ENCODE measurements at places on chromosomes 7 and 10.

- no peak for DNase-seq
These were observed 44.8 kb downstream of the JAZF1 start for GRCh38 chr7:28135760-28136159.

DNA sequence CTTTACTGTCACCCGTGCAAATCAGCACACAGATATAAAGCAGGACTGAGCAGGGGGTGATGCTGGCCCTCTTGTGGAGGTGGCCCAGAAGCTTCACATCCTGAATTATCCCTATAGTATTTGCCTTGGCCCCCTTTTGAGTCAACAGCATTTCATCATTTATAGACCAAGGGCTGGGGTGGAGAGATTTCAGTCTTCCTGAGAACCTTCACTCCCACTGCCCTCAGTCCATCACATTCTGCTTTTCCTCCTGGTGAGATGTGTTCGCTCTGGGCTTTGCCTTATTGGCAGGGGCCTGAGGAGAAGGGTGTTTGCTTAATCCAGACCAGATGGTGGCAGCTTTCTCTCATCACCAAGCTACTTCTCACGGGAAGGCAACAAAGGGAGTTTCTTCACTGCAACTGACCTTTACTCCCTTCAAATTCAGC lies 47.7 kb downstream of the NOC3L start:
- no peak for DNase-seq

GRCh38 chr7:94577357-94577756 lies 67.7 kb downstream of the CASD1 start:
- no peak for DNase-seq

DNA sequence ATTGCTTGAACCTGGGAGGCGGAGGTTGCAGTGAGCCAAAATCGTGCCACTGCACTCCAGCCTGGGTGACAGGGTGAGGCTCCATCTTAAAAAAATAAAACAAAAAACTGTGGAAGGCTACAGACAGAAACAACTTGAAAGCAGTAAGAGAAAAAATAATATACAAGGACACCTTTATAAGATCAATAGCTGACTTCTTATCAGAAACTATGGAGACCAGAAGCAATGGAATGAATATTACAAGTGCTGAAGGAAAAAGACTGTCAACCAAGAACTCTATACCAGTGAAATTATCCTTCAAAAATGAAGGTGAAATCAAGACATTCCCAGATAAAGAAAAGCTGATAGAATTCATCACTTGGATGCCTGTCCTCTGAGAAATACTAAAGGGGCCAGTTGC lies 49.0 kb downstream of the RBAK start:
- no peak for DNase-seq

DNA sequence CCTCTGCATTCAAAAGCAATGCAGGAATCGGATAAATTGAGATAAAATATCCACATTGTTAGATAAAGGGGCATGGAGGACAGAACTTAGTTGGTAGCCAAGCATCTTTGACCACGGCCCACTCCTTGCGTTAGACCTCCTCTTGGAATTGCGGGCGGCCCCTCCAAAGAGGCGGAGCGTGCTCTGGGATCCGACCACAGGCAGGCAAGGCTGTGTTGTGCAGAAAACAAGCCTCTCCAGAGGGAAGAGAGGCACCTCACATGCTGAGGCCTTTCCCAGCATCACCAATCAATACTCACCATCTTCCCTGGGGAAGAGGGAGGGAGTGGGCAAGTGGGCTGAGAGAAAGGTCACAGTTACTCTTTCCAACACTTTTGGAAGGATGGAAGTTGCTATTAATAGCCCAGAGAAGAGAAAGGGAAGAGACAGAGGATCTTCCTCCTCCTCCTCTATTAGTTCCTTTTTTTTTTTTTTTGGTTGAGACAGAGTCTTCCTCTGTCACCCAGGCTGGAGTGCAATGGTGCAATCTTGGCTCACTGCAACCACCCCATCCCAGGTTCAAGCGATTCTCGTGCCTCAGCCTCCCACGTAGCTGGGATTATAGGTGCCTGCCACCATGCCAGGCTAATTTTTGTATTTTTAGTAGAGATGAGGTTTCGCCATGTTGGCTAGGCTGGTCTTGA lies 49.7 kb upstream of the NRF1 start:
- no peak for DNase-seq

- DNase-seq, result no peak
These were observed 133.1 kb downstream of the WDR11 start for GRCh38 chr10:120984221-120984620.

DNA sequence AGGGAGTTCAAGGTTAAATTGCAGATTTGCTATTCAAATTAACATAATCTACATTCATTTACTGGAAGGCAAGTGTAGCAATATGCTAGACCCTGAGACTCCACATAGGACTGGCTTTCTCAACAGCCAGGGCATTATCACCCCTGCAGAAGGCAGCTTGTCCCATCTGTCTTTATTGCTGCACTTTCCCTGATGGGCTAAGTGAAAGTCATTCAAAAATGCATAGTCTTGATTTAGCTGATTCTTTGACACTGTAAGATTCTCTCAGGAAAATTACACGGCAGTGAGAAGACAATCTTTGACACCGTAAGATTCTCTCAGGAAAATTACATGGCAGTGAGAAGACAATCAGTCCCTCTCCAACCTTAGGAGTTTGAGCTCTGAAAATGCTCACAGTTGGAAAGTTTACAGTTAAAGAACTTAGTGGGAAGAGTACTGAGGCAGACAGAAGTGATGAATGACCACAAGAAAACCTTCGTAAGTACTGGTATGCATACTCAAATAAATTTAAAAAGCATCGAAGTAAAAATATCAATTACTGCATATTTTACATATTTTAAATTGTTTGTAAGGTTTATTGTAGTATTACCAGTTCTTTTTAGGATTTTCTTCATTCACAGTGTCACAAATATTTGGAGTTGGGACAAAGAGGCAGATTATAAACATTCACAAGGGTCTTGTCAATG lies 88.9 kb downstream of the RAPGEF5 start:
- no peak for DNase-seq

GRCh38 chr7:24576171-24577025 lies 3.1 kb downstream of the PALS2 start:
- no peak for DNase-seq
